ENCODE measurements at places on chromosomes 5 and 9. TPM values are rescaled to one million over a fixed set of nuclear protein-coding genes. Genes with fewer than 3 reads are reported as not detected.

DNA sequence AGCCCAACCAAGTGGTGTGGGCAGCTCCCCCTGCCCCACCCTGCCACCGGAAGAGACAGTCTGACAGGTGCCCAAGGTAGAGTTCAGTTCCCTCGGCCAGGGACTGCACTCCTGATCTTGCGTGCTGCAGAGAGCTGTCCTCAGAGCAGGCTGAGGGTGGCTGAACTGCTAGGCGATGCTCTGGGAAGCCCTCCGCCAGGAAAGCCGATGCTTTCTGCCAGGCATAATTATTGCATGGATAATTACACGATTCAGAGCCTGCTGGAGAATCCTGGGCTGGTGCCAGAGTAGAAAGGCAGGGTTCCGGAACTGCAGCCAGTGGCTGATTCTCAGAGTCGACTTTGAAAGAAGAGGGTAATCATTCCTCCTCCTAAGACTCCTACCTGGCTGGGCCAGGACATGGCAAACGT lies 19.3 kb downstream of the KCNIP1 start:
- DNase-seq = no peak
- H3K4me1 ChIP-seq = no peaks in the 10 kb centered on the region
- no peaks in the 10 kb centered on the region for H3K36me3 ChIP-seq
- no peak overlapping the region for H3K4me3 ChIP-seq
- no peak overlapping the region for H3K27ac ChIP-seq

- H3K4me1 ChIP-seq = peaks cover 5% of the 10 kb centered on the region
- H3K36me3 ChIP-seq = peaks cover 12% of the 10 kb centered on the region
- DNase-seq = no peak
- no peak overlapping the region for H3K27ac ChIP-seq
- no peaks in the 10 kb centered on the region for H3K27me3 ChIP-seq
Observed at GRCh38 chr5:50623666-50624065, 42.8 kb upstream of the PARP8 start.

DNA sequence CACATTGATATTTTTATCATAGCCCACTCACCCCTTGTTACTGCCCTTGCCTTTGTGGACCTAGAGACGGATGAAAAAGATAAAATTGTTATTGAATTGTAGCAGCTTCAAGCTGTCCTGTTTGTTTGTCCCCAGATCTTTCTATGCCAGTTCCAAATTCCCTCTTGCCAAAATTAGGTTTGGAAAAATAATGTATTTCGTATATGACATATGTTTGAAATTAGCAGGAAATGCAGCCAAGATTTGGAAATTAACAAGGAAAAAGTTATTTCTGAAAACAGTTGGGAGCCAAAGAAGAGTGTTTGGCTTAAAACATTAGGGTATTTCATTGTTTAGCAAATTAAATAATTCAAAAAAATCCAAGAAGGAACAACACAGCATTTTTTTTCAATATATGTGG lies 33.5 kb downstream of the SPATA31D1 start:
- no peaks in the 10 kb centered on the region for H3K36me3 ChIP-seq
- no peaks in the 10 kb centered on the region for H3K27me3 ChIP-seq
- no peaks in the 10 kb centered on the region for H3K4me1 ChIP-seq

DNA sequence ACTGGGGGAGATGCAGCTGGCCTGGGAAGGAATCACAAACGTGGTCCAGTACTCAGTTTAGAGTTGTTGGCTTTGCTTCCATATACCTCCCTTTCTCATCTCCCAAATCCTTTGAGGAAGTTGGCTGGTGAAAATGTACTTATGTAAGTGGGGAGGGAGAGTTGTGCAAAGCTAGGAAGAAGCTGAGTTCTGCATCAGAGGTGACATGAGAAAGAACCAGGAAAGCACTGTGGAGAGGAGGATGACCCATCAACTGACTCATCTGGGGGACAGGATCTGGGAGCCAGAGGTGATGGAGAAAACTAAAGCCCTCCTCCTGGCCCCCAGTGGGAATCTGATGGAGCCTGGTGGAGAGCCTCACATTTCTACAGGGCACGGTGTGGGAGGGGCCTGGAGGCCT lies 16.2 kb downstream of the KCNMB1 start:
- H3K4me3 ChIP-seq = no peak overlapping the region
- H3K36me3 ChIP-seq = no peaks in the 10 kb centered on the region
- H3K27ac ChIP-seq = no peak overlapping the region
- H3K4me1 ChIP-seq = no peaks in the 10 kb centered on the region
- DNase-seq = no peak
- peaks cover 23% of the 10 kb centered on the region for H3K27me3 ChIP-seq

DNA sequence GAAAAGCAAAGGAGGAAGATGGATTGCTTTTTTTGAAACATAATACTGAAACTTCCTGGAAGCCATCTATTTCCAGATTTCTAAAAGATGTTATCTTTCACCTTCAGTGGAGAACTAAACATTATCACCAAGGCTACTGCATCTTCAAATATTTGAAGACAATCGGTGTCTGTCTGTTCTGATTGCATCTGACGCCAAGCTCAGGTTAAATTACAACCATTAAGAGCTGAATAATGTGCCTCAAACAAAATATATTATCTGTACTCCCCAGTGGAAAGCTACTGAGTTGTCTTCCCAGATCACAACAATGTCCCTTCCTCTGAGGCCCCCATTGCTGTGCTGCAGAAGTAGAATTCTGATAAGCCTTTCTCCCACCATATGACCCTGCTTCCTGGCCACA lies 342.3 kb downstream of the PLK2 start:
- H3K4me3 ChIP-seq = no peak overlapping the region
- H3K36me3 ChIP-seq = no peaks in the 10 kb centered on the region
- no peak for DNase-seq

- no peak overlapping the region for H3K27ac ChIP-seq
- no peak for DNase-seq
- H3K4me1 ChIP-seq = no peaks in the 10 kb centered on the region
- H3K4me3 ChIP-seq = no peak overlapping the region
- H3K27me3 ChIP-seq = no peaks in the 10 kb centered on the region
Observed at GRCh38 chr5:5195128-5195918, 55.2 kb downstream of the ADAMTS16 start.

- H3K4me3 ChIP-seq = no peak overlapping the region
- no peaks in the 10 kb centered on the region for H3K4me1 ChIP-seq
- H3K36me3 ChIP-seq = no peaks in the 10 kb centered on the region
- no peak overlapping the region for H3K27ac ChIP-seq
- DNase-seq = no peak
Observed at GRCh38 chr5:36252722-36253365, 11.1 kb upstream of the NADK2 start.

GRCh38 chr5:112743631-112744030 lies 5.9 kb downstream of the APC start:
- H3K27ac ChIP-seq = no peak overlapping the region
- H3K36me3 ChIP-seq = peaks cover 5% of the 10 kb centered on the region
- H3K27me3 ChIP-seq = no peaks in the 10 kb centered on the region
- H3K4me1 ChIP-seq = peaks cover 2% of the 10 kb centered on the region
- no peak for DNase-seq

Gene QRFP
- not detected for total RNA-seq

Gene PDZD2
- total RNA-seq = not detected

Gene PCDHB4
- not detected for total RNA-seq

Data from activated CD4-positive, alpha-beta T cell treated with anti-CD3 and anti-CD28 coated beads, Interleukin-2, amount 10 ng/mL, durations not matched to agents 7 days and 5 days (primary cell).